IPS-NIHi11 (cell line): ENCODE measurements at places on chromosomes 5 and 9.

- peak; percentile 15 for DNase-seq
These were observed 28.8 kb upstream of the TLE4 start for GRCh38 chr9:79542735-79543620.

DNA sequence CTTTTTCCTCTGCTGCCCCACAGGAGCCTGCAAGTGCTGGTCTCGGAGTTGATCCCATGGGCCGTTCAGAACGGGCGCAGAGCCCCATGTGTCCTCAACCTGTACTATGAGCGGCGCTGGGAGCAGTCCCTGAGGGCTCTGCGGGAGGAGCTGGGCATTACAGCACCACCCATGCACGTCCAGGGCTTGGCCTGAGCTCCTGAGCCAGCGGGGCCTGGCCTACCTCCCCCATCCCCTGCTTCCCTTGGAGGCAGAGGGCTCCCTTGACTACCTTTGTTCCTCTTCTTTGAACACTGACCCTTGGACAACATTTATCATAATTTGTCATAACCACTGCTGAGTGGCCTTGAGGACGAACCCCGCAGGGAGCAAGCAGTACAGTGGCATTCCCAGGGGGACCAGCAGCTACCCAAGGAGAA is 6.9 kb upstream of the SLC27A4 start:
- no peak for DNase-seq

GRCh38 chr9:21761309-21761901 is 41.0 kb upstream of the MTAP start:
- DNase-seq = no peak

DNA sequence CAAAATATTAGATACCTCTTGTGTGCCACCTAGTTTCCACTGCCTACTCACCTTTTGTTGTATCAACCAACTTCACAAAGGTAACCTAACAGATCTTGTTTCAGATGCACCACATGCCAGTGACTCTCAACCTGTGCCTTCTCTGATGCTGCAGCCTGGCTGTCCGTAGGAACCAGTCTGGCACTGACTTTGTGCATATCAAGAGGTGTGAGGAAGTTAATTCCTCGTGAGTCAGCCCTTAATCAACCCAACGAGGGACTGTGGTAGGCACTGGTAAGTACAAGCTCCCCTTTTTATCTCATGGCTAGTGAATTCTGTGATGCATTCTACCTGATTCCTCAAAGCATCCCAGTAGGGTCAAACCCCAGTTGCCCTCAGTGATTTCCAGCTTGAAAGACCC is 215.4 kb upstream of the CTNND2 start:
- DNase-seq = no peak

- DNase-seq = peak; percentile 40
These were observed 4.0 kb upstream of the TRAF2 start for GRCh38 chr9:136882109-136882946.
